ENCODE measurements at places on chromosomes 3 and 15.

DNA sequence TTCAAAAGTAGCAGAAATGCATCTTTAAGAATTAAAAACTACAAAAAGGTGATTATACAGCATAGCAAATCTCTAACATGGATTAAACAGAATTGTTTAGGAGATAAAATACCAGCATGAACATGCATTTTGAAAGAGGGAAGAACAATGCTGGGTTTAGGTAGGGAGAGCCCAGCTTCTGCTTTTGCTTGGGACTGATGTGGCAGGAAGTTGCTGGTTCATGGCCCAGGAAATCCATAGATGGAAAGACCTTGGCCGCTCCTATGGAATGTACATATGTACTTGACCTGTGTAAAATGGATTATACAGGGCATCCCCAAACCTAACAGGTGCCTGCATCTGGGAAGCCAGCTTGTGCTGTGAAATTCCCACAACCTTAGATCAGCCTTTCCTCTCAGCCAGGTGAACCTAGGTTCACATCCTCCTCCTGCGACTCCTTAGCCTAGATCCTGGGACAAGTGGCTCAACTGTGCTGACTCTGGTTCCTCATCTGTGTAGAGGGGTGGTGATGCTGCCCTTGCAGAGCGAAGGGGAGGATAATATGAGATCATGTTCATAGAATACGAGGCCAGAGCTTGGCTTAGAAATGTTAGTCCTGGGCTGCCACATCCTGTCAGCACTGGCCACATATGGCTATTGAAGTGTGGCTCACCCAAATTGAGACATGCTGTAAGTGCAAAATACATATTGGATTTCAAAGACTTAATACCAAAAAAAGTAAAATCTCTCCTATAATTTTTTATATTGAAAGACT lies 47.0 kb upstream of the PLXNA1 start:
- no peak for DNase-seq

DNA sequence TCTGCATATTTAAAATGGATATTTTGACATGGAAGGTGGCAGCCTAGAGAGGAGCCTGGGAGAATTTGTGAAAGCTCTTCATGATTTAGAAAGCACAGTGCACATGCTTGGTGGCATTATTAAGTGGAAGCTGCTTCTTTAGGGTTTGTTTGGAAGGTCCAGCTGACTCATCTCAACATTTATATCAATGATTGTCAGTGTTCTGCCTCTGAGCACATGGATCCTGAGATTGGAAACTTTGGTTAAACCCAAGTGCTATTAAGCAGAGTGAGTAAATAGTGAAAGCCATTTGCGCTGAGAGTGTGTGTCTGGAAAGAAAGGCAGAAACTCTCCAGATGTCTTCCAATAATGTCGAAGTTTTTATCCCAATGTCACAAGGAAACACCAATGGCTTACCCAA lies 7.4 kb downstream of the NOX5 start:
- DNase-seq, result no peak

GRCh38 chr3:59575113-59576001 lies 525.5 kb upstream of the CFAP20DC start:
- peak; percentile 94 for DNase-seq

- DNase-seq, result no peak
These were observed 23.0 kb upstream of the ARPP21 start for GRCh38 chr3:35616346-35616745.

DNA sequence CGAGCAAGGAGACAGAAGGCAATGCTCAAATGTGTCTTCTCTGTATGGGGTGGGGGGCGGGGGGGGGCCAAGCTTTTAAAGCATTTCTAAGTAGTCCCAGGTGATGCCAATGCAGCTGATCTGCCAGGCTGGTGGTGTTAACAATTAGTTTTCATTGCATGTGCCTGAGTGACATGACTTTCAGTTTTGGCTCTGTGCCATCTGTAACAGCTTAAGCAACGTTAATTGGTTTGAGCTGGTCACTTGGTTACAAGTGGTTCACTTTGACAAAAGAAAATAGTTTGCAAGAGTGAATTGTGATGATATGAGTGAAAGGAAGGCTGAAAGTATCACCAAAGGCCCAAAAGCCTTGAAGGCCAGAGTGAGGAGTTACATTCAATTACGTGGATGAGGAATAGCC lies 26.4 kb upstream of the LRIG1 start:
- DNase-seq, result no peak

- DNase-seq, result peak; percentile 32
These were observed 46.3 kb downstream of the GPR171 start for GRCh38 chr3:151156618-151157216.

Data from stimulated activated CD4-positive, alpha-beta T cell treated with anti-CD3 and anti-CD28 coated beads, Interleukin-4, amount 100 ng/mL, for 48 hours (primary cell).